ENCODE measurements at places on chromosomes 16 and 17. TPM values are rescaled to one million over a fixed set of nuclear protein-coding genes. Genes with fewer than 3 reads are reported as not detected.
A peak's percentile ranks its signal among the peaks of the same experiment; 100 is the strongest.

Gene MMD
- total RNA-seq, result 12.5 TPM

Gene SDR42E2
- not detected for total RNA-seq

Gene CYLD
- 51.7 TPM for total RNA-seq

Gene OR1A1
- not detected for total RNA-seq

DNA sequence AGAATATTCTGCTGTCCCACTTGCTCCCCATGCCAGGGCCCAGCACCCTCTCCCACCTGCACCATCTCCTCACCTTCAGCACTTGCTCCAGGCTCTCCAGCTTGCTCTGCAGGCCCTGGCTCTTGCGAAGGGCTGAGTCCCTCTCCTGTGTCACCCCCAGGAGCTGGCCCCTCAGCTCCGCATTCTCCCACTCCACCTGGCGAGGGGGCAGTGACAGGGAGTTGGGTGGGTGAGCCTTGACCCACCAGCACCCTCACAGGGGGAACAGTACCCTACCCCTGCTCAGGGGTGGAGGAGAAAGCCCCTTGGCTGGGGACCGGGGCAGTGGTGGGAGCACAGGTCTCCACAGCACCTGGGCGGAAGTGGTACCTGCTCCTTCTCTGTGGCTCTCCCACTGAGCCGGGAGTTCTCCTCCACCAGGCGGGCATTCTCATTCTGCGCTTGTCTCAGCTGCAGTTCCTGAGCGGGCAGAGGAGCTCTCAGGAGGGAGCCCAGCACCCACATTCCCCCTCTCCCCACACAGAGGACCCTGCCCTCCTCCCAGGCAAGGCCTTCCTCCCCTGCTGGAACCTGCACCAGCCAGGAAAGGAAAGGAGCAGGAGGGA is 5.9 kb downstream of the TSPOAP1 start:
- no peak overlapping the region for H3K27ac ChIP-seq
- H3K27me3 ChIP-seq, result peaks cover 17% of the 10 kb centered on the region
- H3K36me3 ChIP-seq, result no peaks in the 10 kb centered on the region
- peak; percentile 7 for DNase-seq

- DNase-seq, result peak; percentile 79
- H3K27me3 ChIP-seq, result no peaks in the 10 kb centered on the region
- no peaks in the 10 kb centered on the region for H3K36me3 ChIP-seq
- H3K4me3 ChIP-seq, result peak overlapping the region; percentile 23
These were observed 103.4 kb downstream of the ZNF778 start for GRCh38 chr16:89320782-89321501.

GRCh38 chr16:88817785-88818574 is 6.3 kb upstream of the APRT start:
- peaks cover 26% of the 10 kb centered on the region for H3K36me3 ChIP-seq
- no peaks in the 10 kb centered on the region for H3K27me3 ChIP-seq
- no peak for DNase-seq
- H3K4me3 ChIP-seq, result no peak overlapping the region
